ENCODE measurements at places on chromosomes 12 and 14. TPM values are rescaled to one million over a fixed set of nuclear protein-coding genes. Genes with fewer than 3 reads are reported as not detected.

- no peak for DNase-seq
Observed at GRCh38 chr14:61346221-61346620, 24.8 kb downstream of the PRKCH start.

Gene C3AR1
- 5.5 TPM for total RNA-seq

GRCh38 chr12:72313806-72314205, 41.6 kb downstream of the TRHDE start:
- no peak for DNase-seq

Gene B4GALNT3
- total RNA-seq = 43.4 TPM

Measured in left ventricle myocardium inferior (tissue), 1 donor.